ENCODE measurements at places on chromosomes 5 and 9.

DNA sequence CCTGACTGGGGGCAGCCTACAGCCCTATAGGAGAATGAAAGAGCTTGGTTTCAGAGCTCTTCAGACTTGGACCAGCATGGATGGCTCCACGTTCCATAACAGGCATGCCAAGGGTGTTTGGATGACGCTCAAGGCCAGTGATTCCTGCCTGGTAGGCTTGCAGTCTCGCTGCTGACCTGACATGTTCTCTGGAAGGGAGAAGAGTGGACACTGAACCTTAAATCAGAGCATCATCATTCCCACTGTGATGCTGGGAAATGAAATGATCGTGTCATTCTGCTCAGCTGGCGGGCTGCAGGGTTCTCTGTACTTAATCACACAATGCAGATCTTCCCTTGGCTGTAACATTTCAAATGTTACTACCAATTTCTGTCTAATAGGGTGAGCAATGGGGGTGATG is 57.0 kb downstream of the CFAP90 start:
- H3K27ac ChIP-seq: no peak overlapping the region
- H3K4me3 ChIP-seq: no peak overlapping the region
- H3K36me3 ChIP-seq: no peaks in the 10 kb centered on the region

DNA sequence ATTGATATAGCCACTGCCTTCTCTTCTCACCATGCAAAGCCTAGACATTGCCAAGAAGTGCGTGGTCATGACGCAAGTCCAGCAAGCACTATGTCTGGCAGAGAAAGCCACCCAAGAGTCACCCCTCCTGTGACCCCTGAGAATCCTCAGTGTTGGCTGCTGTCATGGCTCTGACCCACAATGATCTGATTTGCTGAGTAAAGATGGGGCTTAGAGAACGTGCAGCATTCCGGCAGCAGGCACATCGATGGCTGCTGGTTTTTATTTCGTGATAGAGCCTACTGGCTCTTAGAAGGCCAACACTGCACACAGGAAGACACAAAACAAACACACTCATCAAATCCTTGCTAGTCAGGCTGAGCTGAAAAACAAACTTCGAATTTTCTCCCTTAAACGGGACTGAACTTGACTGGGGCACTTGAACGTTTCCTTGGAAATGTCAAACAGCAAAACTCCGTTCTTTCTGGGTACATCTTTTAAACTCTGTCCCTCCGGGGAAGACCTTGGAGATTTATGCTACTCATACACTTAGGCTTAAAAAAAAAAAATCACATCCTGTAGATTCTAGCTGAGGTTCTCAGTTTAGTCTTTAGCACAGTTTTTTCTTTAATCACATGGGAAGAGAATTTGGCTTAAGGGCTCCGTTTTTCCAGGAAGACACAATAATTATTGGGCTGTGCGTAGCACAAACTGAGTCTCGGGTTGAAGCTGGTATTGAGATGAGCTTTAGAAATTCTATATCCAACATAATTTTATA is 88.2 kb upstream of the BASP1 start:
- no peak overlapping the region for H3K4me3 ChIP-seq
- no peak overlapping the region for H3K27ac ChIP-seq
- no peaks in the 10 kb centered on the region for H3K36me3 ChIP-seq
- DNase-seq: no peak

DNA sequence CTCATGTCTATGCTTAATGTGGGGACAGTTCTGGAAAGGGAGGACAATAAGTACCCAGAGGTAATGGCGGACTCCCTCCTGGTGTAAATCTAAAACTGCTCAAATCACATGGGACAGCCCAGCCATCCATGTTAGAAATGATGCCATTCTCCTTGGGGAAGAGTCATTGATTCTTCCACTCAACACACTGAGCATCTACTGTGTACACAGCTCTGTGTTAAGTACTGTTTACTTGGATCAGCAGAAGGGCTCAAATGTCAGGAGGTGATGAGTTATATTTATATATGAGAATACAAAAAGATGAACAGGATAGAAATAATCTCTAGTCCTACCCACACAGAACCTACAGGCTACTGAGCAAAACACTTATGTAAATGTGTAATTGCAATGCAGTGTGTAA is 31.8 kb upstream of the NANS start:
- no peak overlapping the region for H3K4me3 ChIP-seq
- H3K4me1 ChIP-seq: no peaks in the 10 kb centered on the region
- no peaks in the 10 kb centered on the region for H3K27me3 ChIP-seq
- peaks cover 66% of the 10 kb centered on the region for H3K36me3 ChIP-seq

GRCh38 chr5:759781-760362 is 24.7 kb downstream of the ZDHHC11B start:
- peak; percentile 28 for DNase-seq
- no peak overlapping the region for H3K4me3 ChIP-seq
- H3K27me3 ChIP-seq: peaks cover 9% of the 10 kb centered on the region
- H3K4me1 ChIP-seq: peaks cover 18% of the 10 kb centered on the region
- no peak overlapping the region for H3K27ac ChIP-seq

DNA sequence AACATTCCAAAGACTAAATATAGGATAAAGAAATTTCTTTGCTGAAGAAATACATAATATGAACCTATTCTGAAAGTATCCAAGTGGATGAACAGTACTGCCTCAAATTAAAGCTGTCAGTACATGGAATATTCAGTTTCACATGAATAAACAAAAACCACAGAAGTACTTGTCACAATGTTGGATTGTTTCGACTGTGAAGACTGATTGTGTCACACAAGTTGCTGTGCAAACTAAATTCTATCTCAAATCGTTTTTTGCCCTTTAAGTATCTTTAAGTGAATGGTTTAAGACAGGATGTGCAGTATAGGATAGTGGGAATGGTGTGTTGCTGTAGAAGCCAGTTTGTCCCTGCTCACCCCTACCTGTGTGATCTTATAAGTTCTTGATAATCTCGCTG is 137.4 kb upstream of the OTULINL start:
- peaks cover 1% of the 10 kb centered on the region for H3K4me1 ChIP-seq
- H3K4me3 ChIP-seq: no peak overlapping the region
- no peak for DNase-seq
- no peaks in the 10 kb centered on the region for H3K27me3 ChIP-seq

DNA sequence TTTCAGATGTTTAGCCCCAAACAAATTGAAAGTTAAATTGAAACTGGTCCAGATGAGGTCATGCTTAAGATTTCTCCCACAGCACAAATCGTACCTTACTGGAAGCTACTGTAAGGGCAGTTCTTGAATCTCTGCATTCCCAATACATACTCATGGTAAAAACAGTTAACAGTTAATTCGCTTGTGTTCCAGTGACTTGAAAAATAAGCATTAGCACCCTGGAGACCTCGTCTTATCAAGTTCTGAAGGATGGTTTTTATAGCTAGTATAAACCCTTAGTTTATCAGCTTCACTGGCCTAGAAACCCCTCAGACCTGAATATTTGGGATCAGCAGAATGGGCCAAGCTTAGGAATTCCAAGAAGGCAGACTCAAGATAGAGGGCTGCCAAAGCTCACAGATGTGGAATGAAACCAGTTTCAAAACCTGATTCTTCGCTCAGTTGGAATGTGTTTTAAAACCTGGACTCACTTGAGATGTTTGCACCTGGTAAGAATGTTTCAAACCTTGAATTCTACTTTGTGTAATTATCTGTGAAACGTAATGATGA is 103.6 kb downstream of the C9orf152 start:
- no peaks in the 10 kb centered on the region for H3K36me3 ChIP-seq
- no peak overlapping the region for H3K27ac ChIP-seq
- H3K4me3 ChIP-seq: no peak overlapping the region
- peaks cover 2% of the 10 kb centered on the region for H3K4me1 ChIP-seq

- H3K4me3 ChIP-seq: no peak overlapping the region
- peaks cover 9% of the 10 kb centered on the region for H3K4me1 ChIP-seq
- no peaks in the 10 kb centered on the region for H3K27me3 ChIP-seq
- H3K27ac ChIP-seq: no peak overlapping the region
- H3K36me3 ChIP-seq: no peaks in the 10 kb centered on the region
- DNase-seq: no peak
These were observed 116.7 kb upstream of the RANBP3L start for GRCh38 chr5:36418152-36418979.

GRCh38 chr5:146441896-146442295 is 5.2 kb upstream of the TCERG1 start:
- peaks cover 3% of the 10 kb centered on the region for H3K4me1 ChIP-seq
- H3K27ac ChIP-seq: no peak overlapping the region
- no peak for DNase-seq
- no peaks in the 10 kb centered on the region for H3K36me3 ChIP-seq
- H3K27me3 ChIP-seq: peaks cover 29% of the 10 kb centered on the region

DNA sequence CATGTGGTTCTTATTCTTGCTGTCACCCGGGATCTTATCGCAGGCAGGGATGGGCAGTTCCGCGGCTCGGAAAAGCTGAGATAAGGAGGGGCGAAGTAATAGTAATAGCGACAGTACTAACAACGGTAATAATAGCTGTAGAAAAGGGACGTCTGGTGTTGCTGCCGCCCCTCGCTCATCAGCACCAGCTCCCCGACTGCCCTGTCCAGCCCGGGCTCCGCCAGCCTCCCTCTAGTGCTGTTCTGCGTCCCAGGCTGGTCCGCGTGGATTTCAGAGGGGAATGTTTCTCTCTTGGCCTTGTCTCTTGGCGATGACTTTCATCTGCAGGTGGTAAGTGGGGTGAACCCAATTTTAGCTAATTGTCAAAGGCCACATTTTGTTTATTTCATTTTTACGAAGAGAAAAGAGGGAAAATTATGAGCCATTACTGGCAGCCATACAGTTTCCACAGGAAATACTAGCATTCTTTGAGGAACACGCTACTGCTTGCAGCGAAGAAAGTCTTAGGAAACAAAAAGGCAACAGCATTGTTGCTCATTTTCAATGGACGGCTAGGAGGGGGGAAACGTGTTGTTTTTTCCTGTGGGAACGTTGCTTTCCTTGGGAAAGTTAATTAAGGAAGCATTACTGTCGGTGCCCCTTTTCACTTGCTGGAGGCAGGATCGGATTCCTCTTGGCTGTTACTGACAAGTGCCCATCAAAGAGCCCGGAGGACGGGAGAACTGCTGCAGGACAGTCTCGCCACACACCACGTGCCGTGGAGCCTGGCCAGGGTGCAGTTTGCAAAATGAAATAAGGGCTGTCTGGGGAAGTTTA is 762 bp downstream of the SNCAIP start:
- H3K4me3 ChIP-seq: no peak overlapping the region
- DNase-seq: no peak
- no peaks in the 10 kb centered on the region for H3K36me3 ChIP-seq
- H3K27me3 ChIP-seq: peaks cover 60% of the 10 kb centered on the region

All from activated T-cell treated with anti-CD3 and anti-CD28 coated beads, Interleukin-2, amount 50 U/mL, for 24 hours (primary cell).